CD14-positive monocyte (primary cell): ENCODE measurements at places on chromosomes 3 and 15.

- no peak for DNase-seq
These were observed 4.4 kb downstream of the MTMR14 start for GRCh38 chr3:9653565-9654248.

DNA sequence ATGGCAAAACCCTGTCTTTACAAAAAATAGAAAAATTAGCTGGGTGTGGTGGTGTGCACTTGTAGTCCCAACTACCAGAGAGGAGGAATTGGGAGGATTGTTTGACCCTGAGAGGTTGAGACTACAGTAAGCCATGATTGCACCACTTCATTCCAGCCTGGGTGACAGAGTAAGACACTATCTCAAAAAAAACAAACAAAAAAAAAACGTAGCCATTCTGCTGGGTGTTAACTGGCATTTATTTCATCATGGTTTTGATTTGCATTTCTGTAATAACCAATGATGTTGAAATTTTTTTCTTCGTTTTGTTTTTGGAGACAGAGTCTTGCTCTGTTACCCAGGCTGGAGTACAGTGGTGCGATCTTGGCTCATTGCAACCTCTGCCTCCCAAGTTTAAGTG is 63.3 kb downstream of the RPLP1 start:
- DNase-seq, result peak; percentile 33

DNA sequence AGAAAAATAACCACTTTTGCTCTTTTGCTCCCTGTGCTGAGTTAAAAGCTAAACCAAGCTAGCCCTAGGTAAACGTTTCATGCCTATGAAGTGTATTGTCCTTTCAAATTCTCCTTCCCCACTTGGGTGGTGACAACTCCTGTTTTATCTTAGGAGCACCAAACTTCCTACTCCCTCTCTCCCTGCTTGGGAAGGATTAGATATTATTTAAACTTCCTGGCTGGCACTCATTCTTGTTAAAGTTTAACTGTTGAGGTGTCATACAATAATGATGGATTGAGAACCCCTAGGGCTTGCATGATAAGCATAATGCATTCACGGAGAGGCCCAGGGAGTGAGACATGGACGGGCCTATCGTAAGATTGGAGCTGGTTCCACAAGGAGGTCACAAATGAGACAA is 29.5 kb downstream of the B4GALT4 start:
- DNase-seq, result no peak

GRCh38 chr3:188046561-188047211 is 107.3 kb upstream of the LPP start:
- no peak for DNase-seq

DNA sequence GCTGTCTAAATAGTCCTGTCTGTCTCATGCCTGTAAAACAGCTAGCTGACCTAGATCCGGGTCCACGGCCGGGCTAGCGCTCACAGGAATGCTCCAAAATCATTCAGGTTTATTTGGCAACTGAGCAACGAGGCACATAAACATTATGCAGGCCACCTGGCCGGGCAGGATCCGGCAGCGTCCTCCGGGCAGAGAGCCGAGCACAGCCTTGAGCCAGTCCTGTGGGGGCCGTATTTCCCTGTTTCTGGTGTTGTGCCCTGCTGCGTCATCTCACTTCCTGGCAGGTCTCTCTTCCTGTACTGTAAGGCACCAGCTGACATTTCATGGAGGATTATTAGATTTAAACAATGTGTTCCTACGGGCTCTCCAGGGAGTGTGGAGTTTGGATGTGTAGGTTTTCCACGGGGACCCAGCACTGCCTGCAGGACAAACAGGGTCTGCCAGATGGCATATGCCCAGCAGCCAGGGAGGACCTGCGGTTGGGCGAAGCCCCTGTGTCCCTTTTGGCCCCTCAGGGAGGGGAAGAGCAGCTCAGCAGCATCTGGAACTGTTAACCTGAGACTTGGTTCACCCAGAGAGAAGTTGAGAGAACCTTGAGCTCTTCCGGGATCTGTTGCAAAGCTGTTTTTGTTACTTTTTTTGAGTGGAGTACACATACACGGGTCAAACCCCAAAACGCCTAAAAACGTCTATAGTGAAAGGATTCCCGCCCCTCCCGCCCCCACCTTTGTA is 16.6 kb upstream of the LRRK1 start:
- peak; percentile 43 for DNase-seq

DNA sequence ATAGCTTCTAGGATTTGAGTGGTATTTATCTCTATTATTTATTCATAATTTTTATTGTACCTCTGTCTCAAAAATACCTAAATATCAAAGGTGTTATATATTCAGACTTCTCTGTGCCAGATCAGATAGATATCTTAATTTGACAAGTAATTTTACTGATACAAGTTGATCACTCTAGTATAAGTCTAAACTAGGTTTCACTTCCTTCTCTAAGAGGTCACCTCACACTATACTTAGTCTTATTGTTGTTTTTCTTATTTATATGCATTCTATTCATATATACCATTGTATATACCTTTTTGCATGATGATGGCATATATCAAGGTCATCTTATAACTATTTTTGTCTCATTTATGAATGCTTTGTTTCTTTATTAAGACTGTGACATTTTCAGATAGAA is 26.4 kb upstream of the HGD start:
- DNase-seq, result no peak

- no peak for DNase-seq
These were observed 60.8 kb downstream of the VGLL3 start for GRCh38 chr3:86930181-86930580.

GRCh38 chr3:55491296-55491816 is 4.2 kb upstream of the WNT5A start:
- no peak for DNase-seq

DNA sequence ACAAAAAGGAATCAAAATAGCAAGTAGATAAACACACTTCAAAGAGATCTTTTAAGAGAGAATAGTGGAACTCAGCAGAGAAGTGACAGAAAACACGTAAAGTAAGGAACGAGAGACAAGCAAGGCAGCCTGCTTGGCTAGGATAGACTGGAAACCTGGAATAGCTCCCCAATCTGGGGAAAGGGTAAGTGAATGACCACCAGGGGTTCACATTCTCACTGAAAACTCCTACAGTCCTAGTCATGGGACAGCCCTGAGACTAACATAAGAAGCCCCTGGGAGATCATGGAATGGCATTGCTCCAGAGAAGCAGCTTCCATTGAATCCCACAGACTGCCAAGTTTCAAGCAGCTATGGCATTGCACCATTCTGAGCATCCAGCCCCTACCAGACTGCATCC is 363.6 kb upstream of the ARPP21 start:
- no peak for DNase-seq

GRCh38 chr3:187210545-187211327 is 13.4 kb downstream of the RTP1 start:
- DNase-seq, result no peak

DNA sequence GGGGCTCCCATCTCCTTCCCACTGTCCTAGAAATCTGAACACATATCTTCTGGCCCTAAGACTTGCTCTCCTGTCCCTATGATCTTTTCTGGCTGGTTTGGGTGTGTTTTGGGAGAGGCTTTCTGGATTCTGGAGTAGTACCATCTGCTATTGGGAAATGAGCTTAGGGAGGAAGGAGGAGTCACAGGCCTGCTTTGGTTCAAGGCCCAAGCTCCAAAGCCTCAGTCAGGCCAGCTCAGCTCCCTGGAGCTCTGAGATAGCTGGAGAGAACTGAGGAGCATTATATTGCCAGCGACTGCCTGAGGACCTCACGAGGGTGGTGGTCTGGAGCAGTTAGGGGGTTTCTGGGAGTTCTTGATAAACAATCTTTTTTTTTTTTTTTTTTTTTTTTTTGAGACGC is 18.7 kb downstream of the RASGRF1 start:
- no peak for DNase-seq

DNA sequence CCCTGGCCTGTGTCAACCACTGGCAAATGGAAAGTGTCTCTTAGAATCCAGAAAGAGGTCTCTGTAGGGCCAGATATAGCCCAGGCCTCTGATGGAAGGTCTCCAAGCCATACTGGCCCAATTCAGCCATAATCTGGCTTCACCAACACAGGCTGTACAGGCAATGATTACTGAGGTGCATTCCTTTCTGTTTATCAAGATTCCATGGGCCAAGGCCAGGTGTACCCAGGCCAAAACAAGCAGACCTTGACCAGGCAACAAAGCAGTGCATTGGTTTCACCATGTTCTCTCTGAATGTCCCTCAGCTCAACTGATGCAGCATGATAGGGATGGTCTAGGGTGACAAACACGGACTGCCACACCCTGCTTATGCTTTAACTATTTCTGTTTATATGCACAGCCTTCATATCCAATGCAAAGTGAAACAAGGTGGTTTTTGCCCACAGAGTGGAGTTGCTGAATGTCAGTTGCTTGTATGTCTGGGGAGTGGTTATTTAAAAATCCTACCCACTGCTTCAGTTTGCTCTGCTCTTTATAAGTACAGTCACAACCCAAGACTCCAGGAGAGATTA is 25.2 kb downstream of the CCNL1 start:
- DNase-seq, result no peak

GRCh38 chr15:96334017-96334704 is 3.7 kb downstream of the NR2F2 start:
- no peak for DNase-seq

DNA sequence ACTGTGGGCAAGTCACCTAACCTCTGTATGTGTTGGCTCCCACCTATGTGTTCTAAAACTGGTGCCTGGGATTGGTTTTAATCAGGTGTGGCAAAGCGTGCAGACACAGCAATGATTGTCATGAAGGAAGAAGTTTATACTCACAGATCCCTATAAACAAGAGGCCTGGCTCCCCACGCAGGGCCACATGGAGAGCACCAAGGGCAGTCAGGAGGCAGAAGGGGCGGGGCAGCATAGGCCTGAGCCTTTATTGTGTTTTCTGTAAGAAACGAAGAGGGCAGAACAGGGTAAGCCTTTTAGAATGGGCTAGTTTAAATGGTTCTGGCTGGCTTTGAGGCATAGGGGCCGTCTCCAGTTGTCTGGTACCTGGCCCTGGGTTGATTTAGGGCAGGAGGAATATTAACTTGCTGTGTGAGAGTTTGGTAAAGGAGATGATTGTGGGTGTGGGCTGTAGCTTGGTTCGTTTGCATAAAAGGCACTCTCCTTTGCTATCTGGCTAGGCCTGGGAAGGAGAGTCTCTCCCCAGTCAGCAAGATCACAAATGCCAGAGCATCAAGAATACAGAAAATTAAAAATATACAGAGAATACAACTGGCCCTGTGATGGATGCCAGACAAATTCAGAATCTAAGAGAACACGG is 2.2 kb upstream of the FBXW12 start:
- DNase-seq, result no peak

DNA sequence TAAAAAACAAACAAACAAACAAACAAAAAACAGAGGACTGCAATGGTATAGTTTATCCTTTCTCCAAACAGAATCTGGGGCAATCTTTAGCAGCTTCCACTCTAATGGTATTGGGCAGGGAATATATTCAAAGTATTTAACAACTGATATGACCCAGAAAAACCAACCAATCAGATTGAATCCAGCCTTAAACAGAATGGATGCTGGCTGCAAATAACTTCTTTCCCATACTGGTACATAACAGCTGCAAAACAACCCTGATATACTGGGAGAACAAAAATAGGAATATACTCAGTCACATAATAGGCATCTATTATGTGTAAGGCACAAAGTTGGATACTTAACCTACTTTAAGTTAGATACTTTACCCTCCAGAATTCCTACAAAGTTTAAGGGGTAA is 49.1 kb downstream of the UBR1 start:
- DNase-seq, result no peak

GRCh38 chr3:72969766-72970165 is 26.8 kb upstream of the PPP4R2 start:
- DNase-seq, result no peak
